ENCODE measurements at places on chromosomes 4 and X.

DNA sequence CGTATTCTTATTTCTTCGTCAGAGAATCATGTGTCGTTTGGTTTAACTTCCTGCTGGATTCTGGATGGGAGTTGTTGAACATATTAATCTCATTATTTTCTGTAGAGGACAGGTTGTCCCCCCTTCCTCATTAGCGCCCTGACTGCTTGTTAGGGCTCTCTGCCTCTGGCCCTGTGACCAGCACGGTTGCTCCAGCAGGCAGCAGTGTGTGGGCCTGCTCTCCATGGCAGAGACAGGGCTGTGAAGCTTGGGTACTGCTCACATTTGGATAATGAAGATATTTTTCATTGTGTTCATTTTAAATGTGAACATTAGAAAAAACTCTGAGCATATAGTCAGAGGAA, 102.7 kb downstream of the KLHL8 start:
- no peak for DNase-seq

DNA sequence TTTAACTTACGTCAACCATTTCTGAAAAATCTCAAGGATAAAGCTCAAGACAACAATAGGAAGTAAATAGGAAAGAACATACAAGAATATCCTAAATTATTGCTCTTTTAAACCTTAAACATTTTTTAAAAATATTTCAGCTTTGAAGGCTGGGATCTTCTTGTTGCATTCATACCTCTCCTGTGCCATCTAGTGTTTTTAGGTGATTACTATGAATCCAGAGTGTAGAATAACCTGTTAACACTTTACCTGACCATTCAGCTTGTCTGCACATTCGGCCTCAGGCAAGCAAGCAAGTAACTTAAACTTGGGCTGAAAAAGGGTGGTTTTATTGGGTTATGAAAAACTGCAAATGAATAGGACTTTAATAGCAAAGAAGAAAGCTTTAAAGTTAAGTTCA, 507.8 kb upstream of the INTU start:
- DNase-seq = no peak

DNA sequence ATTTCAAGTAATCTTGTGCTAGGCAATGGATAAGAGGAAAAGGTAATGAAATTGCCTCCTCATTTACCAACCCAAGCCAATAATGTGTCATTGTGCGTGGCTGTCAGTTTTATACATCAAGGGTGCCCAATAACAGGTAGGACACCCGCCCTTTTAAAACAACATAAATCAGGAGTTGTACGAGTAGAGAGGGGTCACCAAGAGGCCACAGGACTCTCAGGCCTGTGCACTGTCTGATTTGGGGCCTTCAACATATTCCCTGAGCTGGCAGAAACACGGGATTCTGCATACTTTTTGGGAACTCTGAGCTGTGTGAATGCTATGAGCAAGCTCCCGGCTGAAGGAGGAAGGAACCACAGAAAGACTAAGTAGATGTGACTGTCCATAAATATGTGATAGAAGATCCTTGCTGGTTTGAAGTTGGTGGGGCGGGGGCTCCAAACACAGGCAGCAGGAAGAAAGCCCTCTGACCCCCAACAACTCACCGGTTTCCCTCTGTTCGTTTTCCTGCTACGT, 82.7 kb upstream of the MAML3 start:
- DNase-seq = peak; percentile 17

DNA sequence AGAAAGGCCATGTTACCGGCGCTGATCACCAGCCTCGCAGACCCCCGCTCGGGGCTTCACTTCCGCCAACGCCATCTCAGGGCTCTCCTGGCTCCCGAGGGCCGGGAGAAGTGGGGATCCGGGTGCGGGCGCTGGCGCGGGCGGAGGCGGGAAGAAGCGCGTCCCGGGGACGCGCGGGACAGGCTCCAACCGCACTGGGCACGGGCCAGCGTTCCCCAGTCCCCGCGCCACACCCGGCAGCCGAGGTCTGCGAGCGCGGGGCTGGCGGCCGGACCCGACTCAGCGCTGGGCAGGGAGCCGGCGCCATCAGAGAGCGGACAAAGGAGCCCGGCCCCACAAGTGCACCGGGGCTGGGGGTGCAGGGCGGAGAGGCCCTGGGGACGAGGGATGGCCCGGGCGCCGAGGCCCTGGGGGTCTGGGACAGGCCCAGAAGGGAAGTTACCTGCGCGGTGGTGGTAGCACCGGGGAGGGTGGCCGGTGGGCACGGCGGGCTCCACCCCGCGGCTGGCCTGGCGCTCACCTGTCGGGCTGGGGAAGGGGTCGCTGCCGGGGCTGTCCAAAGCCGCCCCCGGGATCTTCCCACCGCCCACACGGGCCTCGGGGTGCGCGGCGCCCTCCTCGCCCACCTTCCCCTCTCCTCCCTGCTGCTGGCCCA, 449 bp downstream of the CTPS2 start:
- DNase-seq = peak; percentile 30

DNA sequence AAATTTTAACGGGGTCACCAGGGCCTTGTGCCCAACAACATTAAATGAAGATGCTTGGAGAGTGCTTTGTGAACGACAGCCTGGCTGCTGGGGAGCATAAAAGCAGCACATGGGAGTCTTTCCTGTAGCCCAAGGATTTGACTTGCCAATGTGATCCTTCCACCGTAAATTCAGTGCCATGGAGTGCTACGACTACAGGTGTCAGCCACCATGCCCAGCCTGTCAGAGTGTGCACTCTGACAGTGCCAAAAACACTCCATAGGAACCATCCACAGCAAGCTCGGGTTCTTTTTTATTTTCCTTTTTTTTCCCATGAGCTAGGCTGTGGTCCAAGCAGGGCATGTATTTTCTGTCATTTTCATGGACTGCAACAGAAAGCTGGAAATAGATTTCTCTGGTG, 156.9 kb downstream of the NLGN4X start:
- DNase-seq = no peak

- peak; percentile 37 for DNase-seq
Measured at GRCh38 chr4:87031920-87032319, 97.1 kb downstream of the AFF1 start.

DNA sequence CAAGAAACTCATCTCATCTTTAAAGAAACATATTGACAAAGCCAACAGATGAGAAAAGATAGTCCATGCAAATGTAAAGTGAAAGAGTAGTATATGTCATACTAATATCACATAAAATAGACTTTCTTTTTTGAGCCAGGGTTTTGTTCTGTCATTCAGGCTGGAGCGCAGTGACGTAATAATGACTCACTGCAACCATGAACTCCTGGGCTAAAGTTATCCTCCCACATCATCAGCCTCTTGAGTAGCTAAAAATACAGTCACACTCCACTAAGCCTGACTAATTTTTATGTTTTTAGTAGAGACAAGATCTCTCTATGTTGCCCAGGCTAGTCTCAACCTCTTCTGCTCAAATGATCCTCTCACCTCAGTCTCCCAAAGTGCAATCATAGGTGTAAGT, 51.8 kb upstream of the TRAM1L1 start:
- DNase-seq = no peak

DNA sequence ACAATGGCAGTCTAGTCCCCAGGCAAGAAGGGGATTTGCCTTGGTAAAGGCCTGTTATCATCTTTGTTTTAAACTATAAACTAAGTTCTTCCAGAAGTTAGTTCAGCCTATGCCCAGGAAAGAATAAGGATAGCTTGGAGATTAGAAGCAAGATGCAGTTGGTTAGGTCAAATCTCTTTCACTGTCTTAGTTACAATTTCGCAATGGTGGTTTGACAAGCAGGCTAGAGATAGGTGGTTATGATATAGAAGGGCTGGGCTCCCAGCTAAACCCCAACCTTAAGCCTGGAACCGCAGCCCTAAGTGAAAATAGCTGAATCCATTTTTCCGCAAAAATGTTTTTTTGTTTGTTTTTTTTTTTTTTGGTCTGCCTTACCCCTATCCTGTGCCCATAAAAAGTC, 41.8 kb upstream of the NEIL3 start:
- DNase-seq = no peak

- DNase-seq = no peak
Measured at GRCh38 chr4:148273501-148273986, 168.7 kb downstream of the NR3C2 start.

DNA sequence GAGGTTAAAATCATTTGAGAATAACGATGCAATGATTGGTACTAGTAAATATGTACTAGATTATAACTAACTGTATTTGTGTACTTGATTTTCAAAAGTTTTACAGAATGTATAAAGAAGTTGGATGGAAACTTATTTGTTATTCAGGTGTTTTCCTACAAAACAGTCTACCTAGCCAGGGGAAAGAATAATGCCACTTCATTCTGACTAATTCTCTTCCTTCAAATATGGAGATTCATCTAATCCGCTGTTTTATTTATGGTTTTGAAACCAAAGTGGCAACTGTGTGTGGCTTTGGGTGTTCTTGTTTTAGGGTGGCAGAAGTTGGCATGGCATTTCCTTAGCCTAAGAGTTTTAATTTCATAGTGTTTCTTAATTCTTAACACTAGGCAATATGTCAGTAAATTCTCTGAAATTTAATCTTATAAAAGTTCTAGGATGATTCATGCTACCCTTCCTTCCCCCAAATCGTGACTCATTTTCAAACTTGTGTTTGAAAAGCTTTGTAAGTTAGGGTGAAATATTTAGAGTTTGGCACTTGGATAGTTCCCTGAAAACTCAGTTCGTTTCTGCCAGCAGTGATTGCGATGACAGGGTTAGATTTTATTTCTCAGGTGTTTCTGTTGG, 62.6 kb downstream of the DCLK2 start:
- DNase-seq = no peak

GRCh38 chr4:1382776-1383727, 23.2 kb downstream of the NKX1-1 start:
- no peak for DNase-seq

- peak; percentile 21 for DNase-seq
Measured at GRCh38 chr4:112585977-112586736, 50.6 kb downstream of the ZGRF1 start.

- DNase-seq = no peak
Measured at GRCh38 chr4:85703096-85703495, 228.1 kb downstream of the ARHGAP24 start.

DNA sequence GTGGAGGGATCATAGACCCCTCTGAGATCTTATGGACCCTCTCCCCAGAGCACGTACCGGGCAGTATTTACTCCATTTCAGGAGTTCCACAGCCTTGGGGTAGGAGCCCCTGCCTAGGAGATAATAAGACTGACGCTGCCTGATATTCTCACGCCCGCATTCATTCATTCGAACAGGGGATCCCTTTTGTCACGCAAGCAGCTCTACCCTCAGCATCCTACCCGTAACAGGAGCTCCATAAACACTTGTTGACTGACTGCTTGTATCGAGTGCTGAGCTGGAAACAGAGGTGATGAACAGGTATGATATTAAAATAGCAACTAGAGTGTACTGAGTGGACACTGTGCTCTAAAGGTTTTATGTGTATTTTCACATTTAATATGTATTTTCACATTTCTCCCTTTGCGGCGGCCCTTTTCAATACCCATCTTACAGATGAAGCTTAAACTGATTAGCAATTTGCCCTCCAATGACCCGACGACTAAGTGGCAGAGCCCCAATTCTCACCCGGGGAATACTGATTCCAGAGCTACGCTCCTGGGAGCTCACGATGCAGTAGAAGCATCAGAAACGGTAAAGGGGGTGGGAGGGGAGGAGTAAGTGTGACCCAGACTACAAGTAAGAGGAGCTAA, 888 bp downstream of the RAB28 start:
- DNase-seq = peak; percentile 75

GRCh38 chrX:136598631-136599030, 49.3 kb upstream of the CD40LG start:
- no peak for DNase-seq

DNA sequence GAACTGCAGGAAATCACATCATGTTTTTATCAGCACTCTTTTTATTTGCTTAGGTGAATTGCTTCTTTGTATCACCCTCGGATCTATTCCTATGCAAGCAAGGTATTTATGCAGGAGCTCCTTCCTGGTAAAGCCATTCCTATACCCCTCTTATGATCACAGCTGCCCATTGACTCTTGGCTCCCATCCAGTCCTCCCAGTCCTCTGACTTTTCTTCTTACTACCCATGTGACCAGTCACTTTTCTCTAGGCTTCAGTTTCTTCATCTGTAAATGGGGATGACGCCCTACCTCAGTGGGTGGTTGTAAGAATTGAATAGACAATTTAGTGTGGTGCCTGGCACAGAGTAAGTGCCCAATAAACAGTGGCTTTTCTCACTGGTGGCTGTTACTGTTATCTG, 144.9 kb downstream of the FHIP1A start:
- peak; percentile 16 for DNase-seq

GRCh38 chr4:8110071-8110986, 48.3 kb downstream of the ABLIM2 start:
- peak; percentile 31 for DNase-seq

DNA sequence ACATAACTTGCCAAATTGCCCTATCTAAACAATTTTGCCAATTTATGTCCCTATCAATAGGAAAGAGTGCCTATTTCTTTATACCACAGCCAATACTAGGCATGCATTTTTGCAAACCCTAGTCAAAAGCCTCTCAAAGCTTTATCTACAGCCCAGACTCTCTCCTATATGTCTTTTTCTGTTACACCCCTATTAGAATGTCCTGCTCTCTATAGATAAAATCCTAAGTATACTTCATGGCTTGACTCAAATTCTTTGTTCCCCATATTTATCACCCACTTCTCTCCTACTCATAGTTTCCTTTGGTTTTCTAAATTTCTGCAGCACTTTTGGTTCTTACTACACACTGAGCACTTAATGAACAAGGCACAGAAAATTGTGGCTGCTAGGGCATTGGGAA, 38.0 kb downstream of the NUP62CL start:
- DNase-seq = no peak

- DNase-seq = no peak
Measured at GRCh38 chr4:119035951-119036737, 99.5 kb upstream of the MYOZ2 start.

DNA sequence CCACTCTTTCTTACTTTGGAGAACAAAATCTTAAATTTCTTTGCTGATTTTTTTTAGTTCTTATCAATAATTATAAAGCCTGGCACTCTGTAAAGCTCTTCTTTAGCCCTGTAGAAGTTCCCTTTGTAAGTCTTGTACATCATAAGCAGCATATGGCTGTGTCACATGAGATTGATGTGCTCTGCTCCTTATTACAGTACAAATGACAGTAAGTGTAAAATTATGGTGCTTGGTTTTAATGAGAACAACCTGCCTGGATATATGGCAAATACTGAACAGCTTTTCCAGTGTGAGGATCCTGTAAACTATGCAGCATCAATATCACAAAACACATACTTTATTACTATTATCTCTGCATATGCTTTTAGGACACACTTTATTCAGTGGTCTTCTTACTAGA, 145.9 kb upstream of the GNPDA2 start:
- peak; percentile 48 for DNase-seq

All from NCI-H82 (cell line).